ENCODE measurements at places on chromosomes 3 and 15.

DNA sequence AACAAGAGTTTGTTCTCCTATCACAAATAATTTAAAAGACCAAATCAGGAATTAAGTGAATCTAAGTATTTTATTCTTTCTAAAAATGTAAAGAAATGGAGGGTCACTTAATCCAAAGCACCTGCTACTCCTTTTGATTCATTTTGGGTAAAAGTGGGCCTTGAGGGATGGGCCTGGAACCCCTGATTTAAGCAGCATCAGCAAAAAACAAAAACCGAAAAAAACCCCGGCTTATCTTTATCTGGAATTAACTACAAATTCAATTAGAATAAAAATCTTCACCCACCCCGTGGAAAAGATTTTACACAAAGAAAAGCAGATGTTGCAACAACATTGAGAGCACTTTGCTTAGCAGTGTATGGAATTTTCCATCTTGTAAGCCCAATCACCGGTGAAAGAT is 1018.2 kb downstream of the MCTP2 start:
- no peak for DNase-seq

- no peak for DNase-seq
These were observed 9.1 kb downstream of the CHD2 start for GRCh38 chr15:92909136-92909781.

DNA sequence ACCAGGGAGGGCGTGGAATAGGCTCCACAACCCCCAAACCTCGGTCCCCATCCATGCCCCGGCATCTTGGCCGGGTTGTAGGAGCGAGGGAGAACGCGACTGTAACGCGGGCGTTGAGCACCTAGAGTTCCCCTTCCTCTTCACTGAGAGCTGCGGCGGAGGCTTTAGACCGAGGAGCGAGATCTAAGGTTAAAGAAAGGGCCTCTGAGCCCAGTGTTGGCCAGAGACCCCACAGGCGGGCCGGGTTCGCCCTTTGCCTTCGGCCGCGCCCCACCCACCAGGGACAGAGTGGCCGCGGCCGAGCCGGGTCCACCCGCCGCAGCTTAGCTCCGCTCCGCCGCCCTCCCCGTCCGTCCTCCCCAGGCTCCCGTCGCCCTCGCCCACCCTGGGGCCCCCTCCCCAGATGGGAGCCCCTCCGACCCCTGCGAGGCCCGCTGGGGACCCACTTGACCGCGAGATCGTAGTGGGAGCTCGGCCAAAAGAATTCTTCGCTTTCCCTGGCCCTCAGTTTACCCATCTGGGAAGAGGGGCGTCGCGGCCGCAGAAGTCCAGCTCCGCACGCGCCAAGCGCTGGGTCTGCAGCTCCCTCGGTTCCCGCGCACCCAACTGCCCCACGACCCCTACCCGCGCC is 425 bp downstream of the ANPEP start:
- DNase-seq = no peak

GRCh38 chr15:67174446-67174845 is 80.0 kb downstream of the AAGAB start:
- DNase-seq = no peak

DNA sequence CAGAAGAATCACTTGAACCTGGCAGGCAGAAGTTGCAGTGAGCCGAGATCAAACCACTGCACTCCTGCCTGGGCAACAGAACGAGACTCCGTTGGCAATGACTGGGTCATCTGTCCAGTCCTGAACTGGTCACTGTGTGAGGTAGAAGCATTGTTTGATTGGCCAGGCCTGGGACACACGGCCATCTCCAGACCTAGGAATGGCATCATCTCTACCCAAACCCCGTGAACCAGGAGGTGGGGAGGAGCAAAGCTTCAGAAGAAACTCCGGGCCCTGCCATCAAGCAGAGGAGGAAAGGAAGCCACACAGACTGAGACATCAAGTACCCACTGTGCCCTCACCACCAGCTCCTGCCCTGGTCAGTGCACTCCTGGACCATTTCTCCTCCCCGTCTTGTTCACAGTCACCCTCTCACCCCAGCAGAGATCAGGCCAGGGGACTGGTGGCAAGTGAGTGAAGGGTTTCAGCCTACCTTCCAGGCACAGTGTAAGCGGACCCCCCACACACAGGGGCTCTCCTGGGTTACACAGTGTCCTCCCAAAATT is 31.6 kb downstream of the GOLGA6L2 start:
- no peak for DNase-seq

DNA sequence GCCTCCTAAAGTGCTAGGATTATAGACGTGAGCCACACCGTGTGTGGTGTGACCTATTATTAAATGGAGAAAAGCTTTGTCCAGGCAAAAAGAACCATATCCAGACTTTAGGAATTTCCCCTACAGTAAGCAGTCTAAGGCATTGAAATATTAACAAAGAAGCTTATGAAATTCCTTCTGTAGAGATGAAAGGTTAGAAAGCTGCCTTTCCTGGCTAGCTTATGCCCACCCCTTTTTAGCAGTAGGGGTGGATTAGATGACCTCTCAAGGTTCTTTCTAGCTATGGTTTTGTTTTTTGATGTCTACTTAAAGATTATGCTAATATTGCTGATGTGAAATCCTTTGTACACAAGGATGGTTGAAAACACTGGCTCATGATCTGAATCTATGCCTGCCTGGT is 13.9 kb downstream of the OXSM start:
- DNase-seq = no peak

GRCh38 chr15:34514251-34514670 is 69.2 kb downstream of the GOLGA8B start:
- DNase-seq = no peak

DNA sequence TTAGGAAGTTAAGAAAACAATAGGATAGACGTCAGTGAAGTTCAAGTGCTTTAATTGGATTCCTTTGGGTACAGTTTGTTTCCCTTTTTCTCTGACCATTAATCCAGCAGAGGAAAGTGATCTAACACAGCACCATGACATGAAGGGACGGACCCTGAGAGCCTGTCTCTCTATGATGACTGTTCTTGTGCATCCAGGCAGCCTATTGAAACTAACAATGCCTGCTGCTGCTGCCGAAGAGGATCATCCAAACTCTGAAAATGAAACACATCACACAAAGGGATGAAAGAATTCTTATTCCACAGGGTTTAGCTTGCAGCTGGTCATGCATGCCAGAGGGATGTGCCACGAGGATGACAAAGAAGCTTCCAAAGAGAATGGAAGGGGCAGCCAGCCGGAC is 75.5 kb downstream of the ZBTB20 start:
- no peak for DNase-seq

DNA sequence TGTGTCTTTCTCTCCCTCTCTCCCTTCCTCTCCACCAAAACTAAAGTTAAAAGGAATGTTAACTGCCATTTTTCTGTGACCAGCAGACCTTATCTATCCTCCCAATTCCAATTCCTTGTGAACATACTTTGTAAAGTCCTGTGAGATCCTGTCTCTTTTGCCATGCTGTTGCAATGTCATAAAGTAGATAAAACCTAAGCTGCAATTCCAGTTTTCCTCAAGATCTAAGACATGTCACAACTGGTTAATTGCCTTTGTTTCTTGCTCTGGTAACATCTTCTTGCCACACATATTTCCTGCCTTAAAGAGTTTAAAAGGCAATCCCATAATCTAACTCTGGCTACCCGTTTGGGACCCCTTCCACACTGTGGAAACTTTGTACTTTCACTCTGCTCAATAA is 188.7 kb downstream of the PYDC2 start:
- no peak for DNase-seq
